ENCODE measurements at places on chromosomes 5 and 9.

DNA sequence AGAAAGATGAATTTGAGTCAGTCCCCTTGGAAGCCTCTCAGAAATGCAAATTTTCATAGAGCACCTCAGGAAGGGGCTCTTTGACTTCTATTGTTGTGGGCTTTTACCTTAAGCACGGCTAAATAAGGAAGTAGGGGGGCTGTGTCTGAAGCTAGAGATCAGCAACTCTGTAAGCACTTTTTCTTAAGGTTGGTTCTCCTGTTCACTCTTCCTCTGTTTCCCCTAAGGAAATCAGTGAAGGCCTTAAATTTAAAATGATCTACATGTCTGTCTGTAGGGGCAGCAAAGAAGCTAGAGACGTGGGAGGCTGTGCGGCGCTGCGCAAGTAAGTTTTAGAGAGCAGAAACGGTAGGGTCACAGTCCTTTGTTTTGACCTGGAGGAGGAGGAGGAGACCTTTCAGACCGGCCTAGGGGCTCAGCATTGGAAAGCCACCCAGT, 1.2 kb upstream of the CDC14B start:
- no peak for DNase-seq

DNA sequence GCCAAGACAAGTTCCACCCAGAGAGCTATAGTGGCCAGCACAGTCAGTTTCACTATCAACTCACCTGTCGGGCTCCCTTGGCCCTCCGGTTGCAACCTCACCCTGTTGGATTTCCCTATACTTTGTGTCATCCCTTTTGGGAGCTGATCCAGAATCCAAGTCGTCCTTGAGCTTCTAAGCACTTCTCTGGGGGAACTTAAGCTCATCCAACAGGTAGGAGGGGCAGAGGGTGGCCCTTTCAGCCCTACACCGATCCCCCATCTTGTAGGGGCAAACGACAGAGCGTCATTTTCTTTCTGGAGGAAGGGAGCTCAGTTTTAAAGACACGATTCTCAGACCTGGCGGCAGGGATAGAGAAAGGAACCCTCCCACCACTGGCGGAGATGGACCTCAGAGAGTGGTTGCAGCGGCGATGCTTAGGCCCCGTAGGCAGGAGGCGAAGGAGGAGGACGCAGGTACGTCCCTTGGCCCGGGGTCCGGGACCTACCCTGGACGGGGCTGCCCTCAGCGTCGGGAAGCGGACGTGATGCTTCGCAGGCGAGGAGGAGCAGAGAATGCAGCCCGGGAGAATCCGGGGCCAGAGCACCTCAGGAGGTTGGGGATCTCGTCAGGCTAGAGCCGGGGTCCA, 519 bp downstream of the ZER1 start:
- no peak for DNase-seq

DNA sequence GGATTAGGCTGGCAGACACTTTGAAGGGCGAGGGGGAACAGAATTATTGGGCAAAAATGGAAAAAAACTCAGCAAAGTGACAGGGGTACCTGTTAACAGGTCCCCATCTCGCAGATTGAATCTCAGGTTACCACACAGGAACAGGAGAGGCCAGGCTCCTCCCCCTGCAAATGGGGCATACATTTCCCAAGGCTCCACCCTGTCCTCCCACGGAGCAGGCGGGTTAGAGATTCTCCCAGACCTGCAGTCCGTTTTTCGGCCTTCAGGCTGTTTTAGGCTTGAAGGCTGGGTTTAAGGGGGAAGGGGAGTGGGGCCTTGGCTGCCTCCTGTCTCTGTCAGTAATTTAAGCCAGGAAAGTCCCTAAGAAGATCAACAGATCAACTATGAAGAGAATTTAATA, 42.7 kb downstream of the LRRC70 start:
- no peak for DNase-seq

DNA sequence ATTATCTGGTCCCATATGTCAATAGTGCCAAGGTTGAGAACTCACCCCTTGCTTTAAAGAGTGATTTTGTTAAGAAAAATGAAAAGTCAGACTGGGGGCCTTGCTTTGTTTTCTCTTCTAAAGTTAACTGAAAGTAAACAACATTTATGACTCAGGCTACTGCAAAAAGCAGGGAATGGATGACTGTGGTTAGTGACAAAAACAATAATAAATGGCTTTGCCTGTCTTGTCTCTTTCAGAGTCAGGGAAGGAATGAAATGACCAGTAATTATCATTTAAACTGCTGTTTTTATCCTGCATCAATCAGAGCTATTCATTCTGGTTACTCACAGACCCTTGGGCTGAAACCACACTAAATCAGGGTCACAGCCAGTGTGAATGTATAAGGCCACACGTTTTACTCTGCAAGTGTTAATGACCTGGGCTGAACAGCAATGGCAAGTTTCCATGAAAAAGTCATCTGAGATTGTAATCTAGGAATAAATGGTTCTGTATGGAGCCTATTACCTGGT, 112.2 kb downstream of the ZNF608 start:
- no peak for DNase-seq

GRCh38 chr5:159628703-159629102, 287.6 kb upstream of the ADRA1B start:
- no peak for DNase-seq

Data from psoas muscle (tissue), 8 donors.